ENCODE measurements at places on chromosomes 16 and 17.
A peak's percentile ranks its signal among the peaks of the same experiment; 100 is the strongest.

GRCh38 chr17:17443173-17443572, 33.6 kb upstream of the MED9 start:
- DNase-seq = no peak

- DNase-seq = no peak
Observed at GRCh38 chr17:60356940-60357339, 35.0 kb downstream of the USP32 start.

GRCh38 chr16:87647431-87648185, 45.3 kb downstream of the JPH3 start:
- DNase-seq = no peak

GRCh38 chr17:11742886-11743285, 144.6 kb downstream of the DNAH9 start:
- no peak for DNase-seq

- no peak for DNase-seq
Observed at GRCh38 chr16:75810342-75810741, 84.1 kb upstream of the CPHXL start.

DNA sequence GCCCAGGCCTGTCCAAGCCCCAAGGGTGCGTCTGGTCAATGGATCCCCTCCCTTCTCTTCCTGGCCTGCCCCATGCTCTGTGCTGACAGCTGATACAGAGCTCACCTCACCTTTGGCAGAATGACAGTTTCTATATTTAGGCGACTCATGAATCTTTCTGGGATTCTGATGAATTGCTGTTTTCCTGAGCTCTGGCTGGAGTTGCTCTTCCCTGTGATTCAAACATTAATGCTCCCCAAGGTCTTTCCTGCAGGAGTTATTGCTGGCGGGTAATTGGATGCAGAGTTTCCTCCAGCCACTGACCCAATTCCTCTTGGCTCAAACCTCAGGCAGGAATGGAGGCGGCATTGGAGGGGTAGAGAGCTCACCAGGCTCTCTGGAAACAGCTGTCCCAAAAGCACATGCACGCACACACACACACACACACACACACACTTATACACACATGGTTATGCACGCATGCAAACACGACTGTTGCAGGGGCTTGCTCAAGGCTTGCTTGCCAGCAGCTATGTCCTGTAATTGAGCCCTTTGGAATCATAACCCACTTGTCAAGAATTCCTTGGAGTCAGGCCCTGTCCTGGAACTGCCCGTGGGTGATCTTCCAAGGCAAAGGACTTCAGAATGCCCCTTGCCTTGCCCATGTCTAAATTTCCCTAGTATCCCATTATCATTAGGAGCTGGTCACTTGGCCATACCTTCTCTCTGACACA, 128.8 kb downstream of the ASIC2 start:
- no peak for DNase-seq

DNA sequence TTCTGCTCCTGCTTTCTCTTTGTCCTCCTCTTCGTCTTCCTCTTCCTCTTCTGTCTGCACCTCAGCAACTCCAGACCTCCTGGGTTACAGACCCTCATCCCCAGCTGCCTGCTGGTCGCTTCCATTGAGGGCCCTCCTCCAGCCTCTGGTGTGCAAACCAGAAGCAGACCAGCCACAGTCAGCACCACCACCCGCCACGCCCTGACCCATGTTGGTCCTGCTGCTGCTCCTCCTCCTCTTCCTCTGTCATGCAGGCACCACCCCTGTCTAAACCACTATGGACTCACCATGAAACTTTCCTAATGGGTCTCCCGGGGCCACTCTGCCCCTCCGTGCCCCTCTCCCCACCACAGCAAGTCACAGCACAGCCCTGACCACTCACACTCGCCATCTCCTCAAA, 11.4 kb upstream of the OGFOD3 start:
- DNase-seq = no peak

GRCh38 chr17:77952368-77952767, 6.1 kb upstream of the TNRC6C start:
- DNase-seq = no peak

DNA sequence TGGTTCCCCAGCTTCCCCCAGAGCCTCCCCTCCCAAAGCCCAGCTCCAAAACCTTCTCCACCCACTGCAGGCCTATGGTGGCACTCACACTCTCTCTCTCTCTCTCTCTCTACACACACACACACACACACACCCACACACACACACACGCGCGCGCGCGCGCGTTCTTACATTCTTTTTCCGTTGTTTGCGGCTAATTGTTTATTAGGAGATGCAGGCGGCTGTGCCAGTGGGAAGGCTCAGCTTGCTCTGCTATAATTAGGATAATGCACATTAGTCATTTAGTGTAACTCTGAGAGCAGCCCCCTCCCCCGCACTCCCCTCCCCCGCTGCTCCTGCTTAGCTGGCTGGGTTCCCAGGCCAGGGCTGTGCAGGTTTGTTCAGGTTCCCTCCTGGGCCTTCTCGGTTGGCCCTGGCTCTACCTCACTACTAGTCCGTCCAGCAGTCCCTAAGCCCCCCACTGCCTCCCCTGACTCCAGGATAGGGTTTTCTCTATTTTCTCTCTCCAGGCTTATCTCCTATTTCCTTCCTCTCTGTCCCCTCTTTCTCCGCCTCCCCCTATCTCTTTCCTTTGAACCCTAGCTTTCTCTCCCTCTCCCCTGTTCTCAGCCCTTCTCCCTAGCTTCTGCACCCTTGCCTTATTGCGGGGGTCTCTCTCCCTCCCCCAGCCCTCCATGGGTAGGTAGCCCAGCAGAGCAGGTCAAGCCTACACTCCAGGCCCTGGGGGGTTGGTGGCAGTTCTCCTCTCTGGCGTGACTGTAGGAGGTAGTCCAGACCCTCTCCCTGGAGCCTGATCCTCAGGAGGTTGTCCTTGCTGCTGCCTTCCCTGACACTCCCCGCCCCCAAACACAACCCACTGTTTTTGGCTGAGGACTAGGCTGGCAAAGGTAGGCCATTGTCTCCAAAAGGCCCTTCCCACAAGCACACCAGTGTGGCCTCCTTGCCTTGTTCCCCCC, 34.0 kb downstream of the TMEM132E start:
- peak; percentile 11 for DNase-seq

All from prostate gland (tissue), 2 donors.